ENCODE measurements at places on chromosomes 2 and 18. TPM values are rescaled to one million over a fixed set of nuclear protein-coding genes. Genes with fewer than 3 reads are reported as not detected.

Gene CCBE1
- 6.0 TPM for total RNA-seq

- peaks cover 11% of the 10 kb centered on the region for H3K4me1 ChIP-seq
- no peak overlapping the region for H3K27ac ChIP-seq
- no peaks in the 10 kb centered on the region for H3K36me3 ChIP-seq
- no peak overlapping the region for H3K4me3 ChIP-seq
Observed at GRCh38 chr18:3441290-3441689, 8.7 kb upstream of the TGIF1 start.

DNA sequence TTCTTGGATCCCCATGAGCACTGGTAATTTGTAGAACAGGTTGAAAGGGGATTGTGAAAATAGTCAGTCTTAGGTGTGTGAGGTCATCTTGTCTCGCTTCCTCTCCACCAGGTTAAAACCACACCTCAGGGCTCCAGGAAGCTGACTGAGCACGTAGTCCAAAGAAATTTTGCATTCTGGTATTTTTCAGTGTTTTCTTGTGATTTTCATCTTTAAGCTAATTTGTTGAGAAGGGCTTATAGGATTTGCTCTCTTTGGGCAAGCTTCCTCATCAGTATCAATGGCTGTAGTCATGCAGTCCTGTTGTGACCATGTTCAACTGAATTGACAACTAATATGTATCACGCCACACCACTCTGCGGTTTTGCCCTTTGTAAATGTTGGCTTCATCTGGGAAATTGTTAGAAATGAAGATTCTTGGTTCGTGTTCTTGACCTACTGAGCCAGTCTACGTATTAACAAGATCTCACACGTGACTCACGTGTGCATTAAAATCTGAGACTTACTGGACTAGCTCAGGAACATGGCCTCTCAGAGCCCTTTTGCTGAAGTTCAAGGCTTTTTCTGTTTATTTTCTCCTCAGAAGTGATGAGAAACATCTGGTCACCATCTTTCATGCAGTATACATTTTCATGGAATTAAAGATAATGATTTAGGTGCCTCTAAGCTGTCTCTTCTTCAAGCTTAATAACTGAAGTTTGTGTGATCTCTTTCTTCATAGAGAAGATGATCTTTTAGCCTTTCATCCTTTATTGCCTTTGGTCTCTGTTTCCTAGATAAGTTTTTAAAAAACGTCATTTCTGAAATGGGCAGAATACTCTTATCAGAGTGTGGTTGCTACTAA, 32.8 kb downstream of the FMNL2 start:
- no peaks in the 10 kb centered on the region for H3K36me3 ChIP-seq
- DNase-seq, result no peak
- no peaks in the 10 kb centered on the region for H3K4me1 ChIP-seq
- H3K27me3 ChIP-seq, result no peaks in the 10 kb centered on the region

- no peak for DNase-seq
- no peaks in the 10 kb centered on the region for H3K27me3 ChIP-seq
- no peak overlapping the region for H3K4me3 ChIP-seq
Observed at GRCh38 chr2:39682066-39682692, 16.5 kb downstream of the TMEM178A start.

Gene C2orf80
- total RNA-seq, result not detected

GRCh38 chr18:76562286-76563122, 67.5 kb upstream of the ZNF516 start:
- no peak overlapping the region for H3K4me3 ChIP-seq
- no peaks in the 10 kb centered on the region for H3K36me3 ChIP-seq
- no peak for DNase-seq
- H3K27me3 ChIP-seq, result no peaks in the 10 kb centered on the region

GRCh38 chr2:144049137-144049536, 470.8 kb downstream of the ZEB2 start:
- H3K36me3 ChIP-seq, result no peaks in the 10 kb centered on the region
- H3K27ac ChIP-seq, result no peak overlapping the region
- no peaks in the 10 kb centered on the region for H3K4me1 ChIP-seq
- no peak for DNase-seq
- H3K4me3 ChIP-seq, result no peak overlapping the region
- H3K27me3 ChIP-seq, result no peaks in the 10 kb centered on the region

Gene GAD1
- not detected for total RNA-seq

DNA sequence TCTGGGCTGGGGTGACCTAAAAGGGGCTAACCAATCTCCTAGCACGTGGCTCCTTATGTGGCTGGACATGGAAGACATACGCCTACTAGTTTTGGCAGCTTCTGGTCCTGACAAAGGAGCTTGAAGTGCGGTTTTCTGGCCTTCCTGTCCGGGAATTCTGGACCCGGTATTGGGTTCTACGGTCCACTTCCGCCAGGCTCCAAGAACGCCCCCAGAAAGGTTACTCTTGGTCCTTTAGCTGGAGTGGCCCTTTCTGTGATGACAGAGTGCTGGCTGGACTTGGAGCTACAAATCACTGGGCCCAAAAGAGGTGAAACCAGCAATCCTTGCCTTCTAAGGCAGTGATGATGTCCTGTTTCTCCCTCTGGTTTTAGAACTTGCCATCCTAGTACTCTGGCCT, 164.2 kb upstream of the EPAS1 start:
- no peak overlapping the region for H3K4me3 ChIP-seq
- DNase-seq, result no peak
- H3K4me1 ChIP-seq, result no peaks in the 10 kb centered on the region
- peaks cover 1% of the 10 kb centered on the region for H3K36me3 ChIP-seq
- no peaks in the 10 kb centered on the region for H3K27me3 ChIP-seq

DNA sequence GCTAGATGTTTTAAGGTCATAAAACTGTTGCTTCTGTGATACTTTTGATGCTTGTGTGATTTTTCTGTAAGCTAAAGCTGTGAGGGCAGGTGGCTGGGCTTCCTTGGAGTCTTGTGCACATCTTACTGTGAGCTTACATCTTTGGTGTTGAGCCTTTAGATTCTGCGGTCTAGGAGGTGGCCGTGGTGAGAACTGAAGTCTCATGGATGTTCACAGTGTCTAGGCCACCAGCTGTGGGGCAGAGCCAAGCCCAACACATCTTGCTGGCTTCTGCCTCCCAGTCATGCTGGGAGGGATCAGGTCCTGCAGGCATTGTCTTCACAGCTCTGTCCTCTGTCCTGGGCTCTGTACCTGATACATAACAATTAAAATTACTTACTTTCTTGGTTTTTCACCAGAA, 219.7 kb upstream of the HS6ST1 start:
- no peak for DNase-seq
- no peaks in the 10 kb centered on the region for H3K27me3 ChIP-seq
- no peak overlapping the region for H3K27ac ChIP-seq
- peaks cover 15% of the 10 kb centered on the region for H3K4me1 ChIP-seq
- no peak overlapping the region for H3K4me3 ChIP-seq

Gene KCNJ3
- 1.5 TPM for total RNA-seq

DNA sequence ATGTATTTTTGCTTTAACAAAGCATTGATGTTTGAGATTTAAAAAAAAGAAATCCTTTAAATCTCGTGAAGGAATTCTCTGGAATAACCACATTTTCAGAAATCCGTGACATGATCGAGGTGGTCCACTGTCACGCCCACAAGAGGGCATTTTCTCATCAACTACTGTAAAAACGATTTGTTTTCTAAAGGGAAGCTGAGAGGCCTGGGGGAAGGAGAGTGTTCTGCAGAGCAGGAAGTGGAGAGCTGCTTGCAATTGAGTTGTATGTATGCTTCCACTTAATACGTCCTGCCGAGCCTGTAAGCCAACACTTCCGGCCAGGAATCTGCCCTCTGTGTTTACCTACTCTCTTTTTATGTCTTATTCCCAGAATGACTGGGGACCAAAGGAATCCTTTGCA, 19.4 kb downstream of the KLHL29 start:
- H3K36me3 ChIP-seq, result no peaks in the 10 kb centered on the region
- no peaks in the 10 kb centered on the region for H3K4me1 ChIP-seq
- no peak for DNase-seq
- no peaks in the 10 kb centered on the region for H3K27me3 ChIP-seq

Gene CENPA
- total RNA-seq, result 0.93 TPM

Gene LYG2
- not detected for total RNA-seq

DNA sequence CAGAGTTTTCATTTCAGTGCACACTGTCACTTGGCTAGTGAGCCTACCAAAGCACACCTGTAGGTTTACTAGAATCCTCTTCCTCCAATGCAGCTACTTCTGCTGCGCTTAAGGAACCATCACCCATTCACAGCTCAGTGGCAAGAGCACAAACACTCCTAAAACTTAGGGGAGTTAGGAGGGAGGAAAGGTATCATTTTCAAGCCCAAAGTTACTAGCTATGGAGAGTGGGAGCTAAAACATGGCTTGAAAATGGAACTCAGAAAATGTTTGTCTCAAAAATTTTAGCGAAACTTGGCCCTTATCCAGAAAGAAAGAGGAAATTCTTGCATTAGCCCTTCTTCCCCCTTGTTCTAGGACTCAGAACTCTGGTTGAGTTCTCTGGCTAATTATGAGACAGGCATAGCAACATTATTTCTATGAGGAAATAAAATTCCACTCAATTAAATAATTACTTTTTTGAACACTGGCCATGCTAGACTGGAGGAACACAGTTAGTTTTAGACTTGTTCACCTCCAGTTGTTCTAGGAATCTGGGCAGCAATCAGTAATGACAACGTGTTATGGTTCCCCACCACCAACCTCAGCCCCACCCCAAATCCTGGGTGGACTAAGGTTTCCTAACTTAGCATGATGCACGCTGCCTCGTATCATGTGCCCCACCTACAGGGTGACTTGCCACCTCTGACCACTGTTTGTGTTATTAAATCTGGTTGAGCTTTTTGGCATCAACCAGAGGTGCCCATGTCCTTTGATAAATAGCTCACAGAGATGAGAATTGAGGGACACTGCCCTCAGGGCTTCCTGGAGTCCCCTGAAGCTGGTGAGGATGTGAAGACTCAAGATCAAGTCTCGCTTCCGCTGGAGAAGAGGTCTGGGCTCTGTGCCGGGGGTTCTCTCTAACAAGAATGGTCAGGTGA, 32.8 kb downstream of the LPIN2 start:
- H3K27me3 ChIP-seq, result no peaks in the 10 kb centered on the region
- peak; percentile 63 for DNase-seq
- H3K36me3 ChIP-seq, result peaks cover 8% of the 10 kb centered on the region
- H3K27ac ChIP-seq, result peak overlapping the region; percentile 84
- H3K4me3 ChIP-seq, result peak overlapping the region; percentile 36
